ENCODE measurements at places on chromosomes 6 and 20.

DNA sequence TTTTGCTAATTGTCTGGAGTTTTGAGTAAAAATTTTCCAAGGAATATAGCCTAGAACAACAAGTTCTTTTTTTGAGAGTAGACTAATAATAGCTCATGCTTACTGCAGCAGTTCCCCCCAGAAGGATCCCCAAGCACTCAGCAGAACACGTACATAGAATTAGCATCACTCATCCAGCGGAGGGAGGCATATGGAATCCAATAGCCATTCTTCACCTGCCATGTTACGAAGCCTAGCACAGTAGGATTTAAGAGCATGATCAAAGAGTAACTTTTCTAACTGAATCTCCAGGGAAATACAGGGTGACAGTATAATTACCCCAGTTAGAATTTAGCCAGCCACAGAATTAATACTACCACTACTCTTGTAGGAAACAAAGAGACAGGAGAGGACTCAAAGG lies 511.7 kb upstream of the NOX3 start:
- DNase-seq: no peak

- no peak for DNase-seq
Measured at GRCh38 chr6:53202052-53202451, 53.4 kb upstream of the GCM1 start.

DNA sequence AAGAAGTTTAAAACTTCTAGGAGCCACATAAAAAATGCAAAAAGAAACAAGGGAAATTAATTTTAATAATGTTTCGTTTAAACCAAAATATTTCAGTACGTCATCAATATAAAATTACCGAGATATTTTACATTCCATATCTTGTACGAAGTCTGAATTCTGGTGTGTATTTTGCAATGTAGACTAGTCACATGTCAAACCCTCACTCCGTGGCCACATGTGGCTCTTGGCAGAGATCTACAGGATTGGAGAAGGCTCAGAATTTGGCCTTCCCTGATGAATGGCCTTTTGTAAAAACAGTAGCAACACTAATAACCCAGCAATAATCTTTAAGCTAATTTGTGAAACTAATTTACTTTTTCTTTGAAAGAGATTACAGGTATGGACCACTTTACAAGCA lies 217.1 kb downstream of the PRL start:
- DNase-seq: no peak

DNA sequence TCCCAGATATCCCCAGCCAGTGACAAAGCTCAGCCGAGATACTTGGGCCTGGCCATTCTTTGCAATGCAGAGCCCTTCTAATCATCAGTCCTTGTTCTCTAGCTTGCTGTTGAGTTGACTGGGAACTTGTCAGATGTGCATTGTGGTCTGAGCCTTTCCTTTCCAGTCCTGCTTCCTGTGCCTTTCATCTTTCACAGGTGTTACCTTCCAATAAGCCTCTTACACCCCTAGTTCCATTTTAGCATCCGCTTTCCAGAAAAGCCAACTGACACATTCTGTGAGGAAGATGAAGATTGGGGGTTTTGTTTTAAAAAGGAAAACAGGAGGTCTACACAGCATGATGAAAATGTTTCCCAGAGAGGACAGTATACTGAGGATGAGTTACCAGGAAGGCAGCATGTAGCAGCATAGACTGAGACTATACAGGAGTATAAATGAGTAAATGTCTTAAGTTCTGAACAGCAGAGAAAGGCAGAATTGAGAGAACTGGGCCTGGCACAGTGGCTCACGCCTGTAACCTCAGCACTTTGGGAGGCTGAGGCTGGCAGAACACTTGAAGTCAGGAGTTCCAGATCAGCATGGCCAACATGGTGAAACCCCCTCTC lies 5.6 kb upstream of the CEP85L start:
- no peak for DNase-seq

DNA sequence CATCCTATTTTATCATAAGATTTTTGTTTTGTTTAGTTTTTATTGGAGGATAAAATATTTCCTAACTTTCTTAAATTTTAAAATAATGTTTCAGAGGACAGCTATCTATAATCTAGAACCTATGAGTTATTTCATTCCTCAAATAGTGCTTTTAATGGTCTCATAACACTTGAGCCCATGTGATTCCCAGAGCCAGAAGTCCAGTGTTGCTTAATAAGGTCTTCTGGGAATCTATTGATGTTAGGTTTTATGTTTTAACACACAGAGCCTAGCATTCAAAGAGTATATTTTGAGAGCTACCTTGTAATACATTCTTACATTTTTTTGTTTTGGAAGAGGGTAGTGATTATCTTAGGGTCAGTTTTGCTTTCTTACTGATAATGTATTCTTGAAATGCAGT lies 200.2 kb downstream of the CENPW start:
- no peak for DNase-seq
